CD8-positive, alpha-beta memory T cell (primary cell): ENCODE measurements at places on chromosomes 3 and 15. TPM values are rescaled to one million over a fixed set of nuclear protein-coding genes. Genes with fewer than 3 reads are reported as not detected.

- no peak for DNase-seq
Measured at GRCh38 chr3:168048414-168049330, 47.1 kb downstream of the GOLIM4 start.

- DNase-seq, result peak; percentile 17
Measured at GRCh38 chr15:55289011-55289745, 435 bp downstream of the RAB27A start.

GRCh38 chr3:143002083-143002712, 828 bp downstream of the U2SURP start:
- DNase-seq, result no peak

MUSTN1 gene
- polyA plus RNA-seq, result not detected

GRCh38 chr15:78105476-78106241, 13.3 kb downstream of the SH2D7 start:
- DNase-seq, result no peak

DNA sequence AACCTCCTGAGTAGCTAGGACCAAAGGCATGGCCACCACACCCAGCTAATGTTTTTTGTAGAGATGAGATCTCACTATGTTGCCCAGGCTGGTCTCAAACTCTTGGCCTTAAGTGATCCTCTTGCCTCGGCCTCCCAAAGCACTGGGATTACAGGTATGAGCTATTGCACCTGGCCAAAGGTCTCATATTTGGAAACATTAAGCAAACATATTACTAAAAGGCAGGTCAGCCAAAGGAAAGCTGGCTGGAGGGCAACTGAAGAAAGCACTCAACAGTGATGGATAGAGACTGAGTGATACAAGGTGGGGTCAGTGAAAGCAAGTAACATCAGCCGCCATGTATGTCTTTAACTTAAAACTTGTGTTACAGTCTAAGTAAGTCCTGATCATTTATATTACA, 57.5 kb downstream of the TBC1D2B start:
- DNase-seq, result no peak

- DNase-seq, result no peak
Measured at GRCh38 chr3:76308541-76308940, 523.2 kb upstream of the ZNF717 start.

GRCh38 chr15:52183562-52184173, 7.5 kb downstream of the GNB5 start:
- no peak for DNase-seq

NR1I2 gene
- polyA plus RNA-seq, result 1.0 TPM

- no peak for DNase-seq
Measured at GRCh38 chr3:172312001-172312400, 136.3 kb downstream of the GHSR start.

GRCh38 chr3:12545473-12545791, at the start of gene MKRN2OS:
TSS of gene MKRN2OS (minus strand) at chr3:12545499. CDS start at chr3:12545464, 35 bp downstream.
- no peak for DNase-seq

KBTBD8 gene
- polyA plus RNA-seq, result 3.6 TPM

DNA sequence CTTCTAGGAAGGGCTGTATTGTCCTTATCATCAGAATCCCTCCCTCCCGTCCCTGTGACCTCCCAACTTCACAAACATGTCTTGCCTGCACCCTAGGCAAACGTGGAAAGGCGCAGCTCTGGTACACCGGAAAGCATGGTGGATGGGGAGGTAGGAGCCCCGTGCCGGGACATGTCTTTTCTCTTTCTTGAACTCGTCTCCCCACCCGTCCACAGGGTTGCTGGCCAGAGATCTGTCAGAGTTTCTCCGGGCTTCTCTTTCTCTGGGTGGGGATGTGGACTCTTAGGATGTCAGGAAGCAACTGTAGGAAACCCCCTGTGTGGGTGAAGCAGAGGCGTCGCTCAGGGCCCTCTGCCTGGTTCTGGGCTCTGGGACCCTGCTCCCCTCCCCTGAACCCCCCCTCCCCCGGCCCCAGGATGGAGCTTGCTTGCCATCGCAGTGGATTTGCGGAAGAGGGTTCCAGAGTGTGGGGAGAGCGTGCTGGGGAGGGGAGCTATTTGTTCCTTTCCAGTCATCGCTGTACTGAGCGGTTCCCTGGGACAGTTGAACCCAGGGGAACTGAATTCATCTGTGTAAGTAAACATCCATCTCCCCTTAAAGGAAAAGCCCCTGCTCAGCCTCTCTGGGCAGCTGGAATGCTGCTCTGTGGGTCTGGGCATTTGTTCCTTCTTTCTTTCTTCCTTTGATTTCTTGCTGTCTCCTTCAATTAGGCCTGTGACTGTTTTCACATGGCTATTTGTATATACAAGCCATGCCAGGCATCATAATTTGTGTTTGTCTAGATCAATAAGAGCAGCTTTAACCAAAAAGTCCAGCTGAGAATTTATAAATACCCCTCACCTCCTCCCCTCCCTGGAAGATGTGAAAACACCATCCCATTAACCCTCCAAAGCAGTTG, 72.8 kb downstream of the SMAD3 start:
- no peak for DNase-seq

- no peak for DNase-seq
Measured at GRCh38 chr15:99090011-99090699, 14.7 kb upstream of the SYNM start.

- no peak for DNase-seq
Measured at GRCh38 chr3:177439694-177440269, 242.5 kb upstream of the TBL1XR1 start.

DNA sequence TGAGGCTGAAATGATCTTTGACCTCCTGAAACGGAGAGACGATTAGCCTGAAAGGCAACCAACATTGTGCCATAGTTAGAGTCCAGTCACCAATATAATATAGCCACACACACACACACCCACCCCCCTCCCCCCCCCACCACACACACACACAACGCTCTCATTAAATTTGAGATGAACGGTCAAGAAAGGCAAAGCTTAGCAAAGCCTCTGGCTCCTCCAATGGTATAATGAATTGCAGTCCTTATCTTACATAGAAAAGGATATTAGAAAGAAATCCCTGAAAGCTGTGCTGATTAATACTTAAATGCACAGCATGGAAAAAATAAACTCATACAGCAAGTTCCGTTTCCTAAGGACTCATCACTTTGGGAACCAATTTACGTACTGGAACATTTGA, 876 bp upstream of the ZNF385D start:
- DNase-seq, result no peak

- no peak for DNase-seq
Measured at GRCh38 chr3:75303741-75304140, 360.4 kb upstream of the FRG2C start.

STRIT1 gene
- polyA plus RNA-seq, result not detected

RTP1 gene
- polyA plus RNA-seq, result not detected

GRCh38 chr3:127746400-127747057, 73.8 kb downstream of the ABTB1 start:
- no peak for DNase-seq

CHRNA5 gene
- 0.89 TPM for polyA plus RNA-seq

GRCh38 chr15:63350178-63350621, 31.4 kb downstream of the CA12 start:
- DNase-seq, result no peak

DNA sequence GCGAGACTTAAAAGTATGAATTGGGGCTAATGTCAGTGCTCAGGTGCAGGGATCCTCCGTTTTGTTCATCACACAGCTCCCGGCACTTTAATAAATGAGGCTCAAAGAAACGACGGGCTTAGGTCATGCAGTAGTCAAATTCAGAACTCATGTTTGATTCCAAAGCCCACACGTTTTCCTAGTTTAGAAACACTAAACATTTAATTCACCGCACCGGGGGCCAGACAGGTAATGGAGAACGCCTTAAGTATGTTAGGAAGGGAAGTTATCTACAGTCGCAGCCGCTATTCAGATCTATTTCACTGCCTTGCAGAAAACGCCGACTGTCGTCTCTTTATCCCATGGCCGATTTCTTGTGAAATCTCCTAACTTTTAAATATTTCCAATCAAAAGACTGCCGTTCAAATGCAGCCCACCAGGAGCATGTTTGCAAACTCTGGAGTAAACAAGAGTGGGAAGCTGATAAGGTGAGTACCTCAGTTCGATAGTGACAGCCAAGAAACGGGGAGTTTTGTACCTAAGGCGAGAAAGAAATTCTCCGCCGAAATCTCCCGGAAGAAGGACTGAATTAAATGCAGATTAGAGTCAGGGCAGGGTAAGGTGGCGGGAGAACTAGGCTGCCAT, 569 bp downstream of the HIGD2B start:
- no peak for DNase-seq

GP9 gene
- not detected for polyA plus RNA-seq

- no peak for DNase-seq
Measured at GRCh38 chr3:145952536-145952935, 208.4 kb downstream of the PLOD2 start.

CHRFAM7A gene
- not detected for polyA plus RNA-seq

PAQR5 gene
- polyA plus RNA-seq, result not detected

GRCh38 chr3:177026505-177027277, 170.6 kb downstream of the TBL1XR1 start:
- DNase-seq, result no peak

DNA sequence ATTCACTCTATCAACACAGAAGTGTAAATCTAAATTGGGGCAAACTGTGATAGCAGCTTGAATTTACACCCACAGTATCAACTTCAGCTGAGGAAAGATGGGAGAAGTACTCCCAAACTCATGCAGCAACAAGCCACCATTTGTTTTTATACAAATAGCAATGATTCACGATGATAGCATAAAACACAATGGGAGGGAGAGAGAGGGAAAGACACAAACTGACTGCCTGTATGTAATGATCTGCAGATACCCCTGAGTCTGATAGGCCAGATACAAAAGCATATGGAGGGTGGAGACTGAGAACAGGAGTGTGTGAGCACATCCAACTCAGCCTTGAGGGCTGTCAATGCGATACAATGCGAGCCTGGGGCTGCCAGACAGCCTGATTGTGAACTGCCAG, 79.2 kb downstream of the CNTN3 start:
- DNase-seq, result no peak

NAALADL2 gene
- not detected for polyA plus RNA-seq

A4GNT gene
- polyA plus RNA-seq, result not detected

DNA sequence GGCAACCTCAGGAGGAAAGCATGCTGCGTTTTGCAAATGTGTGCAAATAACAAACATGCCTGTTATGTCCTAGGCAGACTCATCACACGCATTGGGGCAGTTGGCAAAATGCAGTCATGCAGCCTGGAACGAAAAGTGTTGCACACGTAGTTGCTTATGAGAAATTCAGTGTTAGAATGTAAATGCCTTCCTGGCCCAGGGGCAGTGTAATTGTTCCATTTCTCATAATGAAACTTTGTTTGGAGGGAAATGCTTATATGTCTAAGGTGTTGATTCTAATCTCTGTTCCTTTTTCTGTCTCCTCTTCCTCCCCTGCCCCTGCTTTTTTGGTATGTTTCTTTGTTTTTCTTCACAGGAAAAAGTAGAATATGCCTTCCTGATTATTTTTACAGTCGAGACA, 156.0 kb downstream of the CACNA1D start:
- DNase-seq, result no peak
